ENCODE measurements at places on chromosomes 3 and 15.

DNA sequence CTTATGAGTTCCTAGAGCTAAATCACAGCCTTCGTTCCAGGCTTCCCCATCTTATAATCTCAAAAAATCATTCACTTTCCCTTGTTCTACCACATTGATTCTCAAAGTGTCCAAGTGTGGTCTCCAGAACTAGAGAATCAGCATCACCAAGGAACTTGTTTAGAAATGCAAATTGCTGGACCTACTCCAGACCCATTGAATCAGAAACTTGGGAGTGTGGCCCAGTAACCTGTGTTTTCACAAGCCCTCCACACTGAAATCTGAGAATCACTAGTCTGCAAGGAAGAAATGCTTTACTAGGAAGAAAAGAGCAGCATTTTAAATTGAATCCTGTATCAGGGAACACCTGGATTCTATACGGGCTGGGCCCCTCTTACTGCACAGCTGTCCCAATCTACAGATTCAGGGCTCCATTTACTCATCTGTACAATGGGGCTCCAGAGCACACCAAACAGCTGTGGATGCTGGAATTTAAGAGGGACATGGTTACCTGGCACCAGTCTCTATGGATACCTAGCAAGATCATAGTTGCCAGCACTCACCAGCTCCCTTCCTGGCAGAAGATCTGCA lies 3.9 kb downstream of the MEGF11 start:
- DNase-seq, result no peak

- DNase-seq, result no peak
These were observed 14.3 kb downstream of the CA12 start for GRCh38 chr15:63367390-63367789.

DNA sequence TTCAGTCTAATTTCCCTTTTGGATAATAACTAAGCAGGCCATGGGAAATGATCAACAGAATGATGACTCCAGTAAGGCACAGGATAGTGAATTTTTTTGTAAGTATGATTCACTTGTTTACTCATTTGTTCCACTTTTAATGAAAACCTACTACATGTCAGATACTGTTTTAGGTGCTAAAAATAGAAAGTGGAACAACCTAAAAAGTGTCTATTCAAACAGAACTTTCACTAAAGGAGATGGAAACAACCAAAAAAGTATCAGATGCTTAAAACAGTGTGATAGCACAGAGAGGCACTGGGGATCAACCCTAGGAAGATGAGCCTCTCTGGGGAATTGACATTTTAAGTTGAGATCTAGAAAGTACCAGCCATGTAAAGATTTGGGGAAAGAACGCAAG lies 11.1 kb downstream of the RYK start:
- DNase-seq, result no peak

DNA sequence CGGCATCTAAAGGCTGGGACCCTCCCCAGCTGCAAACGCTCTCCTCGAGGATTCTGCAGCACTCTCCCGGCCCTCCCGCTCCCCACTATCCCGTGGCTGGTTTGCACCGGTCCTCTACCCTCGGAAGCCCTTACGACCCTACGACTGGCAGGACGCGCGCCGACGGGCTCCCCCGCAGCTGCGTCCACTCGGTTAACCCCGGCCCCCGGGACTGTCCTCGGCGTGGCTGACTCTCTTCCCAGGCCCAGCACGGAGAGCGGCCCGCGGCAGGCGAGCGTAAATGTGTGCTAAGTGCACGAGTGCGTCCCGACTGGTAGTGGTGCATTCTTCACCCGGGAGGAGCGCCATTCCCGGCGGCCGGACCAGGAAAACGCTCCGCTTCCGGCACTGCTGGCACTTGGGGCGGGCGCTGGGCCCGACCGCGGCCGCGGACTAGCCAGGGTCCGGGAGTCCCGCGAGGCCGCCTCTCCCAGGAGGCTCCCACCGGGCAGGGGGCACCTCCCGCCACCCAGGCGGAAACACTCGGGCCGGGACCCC lies 508 bp downstream of the GORASP1 start:
- DNase-seq, result no peak

DNA sequence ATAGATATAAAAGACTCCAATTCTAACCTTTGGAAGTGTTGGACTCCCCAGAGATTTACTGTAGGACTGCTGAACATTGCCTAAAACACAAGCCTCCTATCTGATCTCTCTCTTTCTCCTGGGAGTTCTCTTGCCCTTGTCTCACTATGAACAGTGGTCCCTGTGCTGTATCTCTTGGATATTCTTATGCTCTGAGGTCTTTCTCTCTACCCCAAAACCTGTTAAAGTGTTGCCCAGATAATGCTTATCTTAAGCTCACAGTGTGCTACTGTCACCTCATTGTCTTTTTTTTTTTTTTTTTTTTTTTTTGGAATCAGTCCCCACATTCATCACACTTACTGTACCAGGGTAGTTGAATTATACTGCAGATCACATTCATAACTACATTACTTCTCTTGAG lies 131.0 kb upstream of the CBLB start:
- no peak for DNase-seq

GRCh38 chr15:75195766-75196241 lies 5.9 kb upstream of the C15orf39 start:
- DNase-seq, result no peak

- no peak for DNase-seq
These were observed 1.9 kb upstream of the CCNDBP1 start for GRCh38 chr15:43183270-43183669.

DNA sequence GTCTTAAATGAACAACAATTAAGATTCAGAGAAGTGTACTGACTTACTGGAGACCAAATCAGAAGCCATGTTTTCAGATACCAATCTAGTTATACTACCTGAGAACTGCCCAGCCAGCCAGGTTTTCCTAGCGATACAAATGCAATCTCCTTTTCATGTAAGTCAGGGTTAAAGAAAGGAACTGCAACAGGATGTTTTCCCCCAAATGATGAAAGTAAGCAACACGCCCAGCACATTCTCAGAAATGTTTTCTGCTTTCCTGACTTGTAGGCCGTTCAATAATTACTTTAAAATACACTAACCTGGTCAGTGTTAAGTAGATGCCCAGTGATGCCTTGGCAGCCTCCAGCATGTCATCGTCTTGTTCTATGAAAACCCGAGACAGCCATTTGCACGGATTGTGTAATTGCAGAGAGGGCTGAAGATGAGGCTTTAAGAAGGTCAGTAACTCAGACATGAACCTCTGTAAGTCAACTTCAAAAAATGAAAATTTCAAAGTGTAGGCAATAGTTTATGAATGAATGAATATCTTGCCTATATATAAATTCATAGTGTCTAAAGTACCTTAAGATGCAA lies 30.3 kb downstream of the LINS1 start:
- DNase-seq, result no peak

DNA sequence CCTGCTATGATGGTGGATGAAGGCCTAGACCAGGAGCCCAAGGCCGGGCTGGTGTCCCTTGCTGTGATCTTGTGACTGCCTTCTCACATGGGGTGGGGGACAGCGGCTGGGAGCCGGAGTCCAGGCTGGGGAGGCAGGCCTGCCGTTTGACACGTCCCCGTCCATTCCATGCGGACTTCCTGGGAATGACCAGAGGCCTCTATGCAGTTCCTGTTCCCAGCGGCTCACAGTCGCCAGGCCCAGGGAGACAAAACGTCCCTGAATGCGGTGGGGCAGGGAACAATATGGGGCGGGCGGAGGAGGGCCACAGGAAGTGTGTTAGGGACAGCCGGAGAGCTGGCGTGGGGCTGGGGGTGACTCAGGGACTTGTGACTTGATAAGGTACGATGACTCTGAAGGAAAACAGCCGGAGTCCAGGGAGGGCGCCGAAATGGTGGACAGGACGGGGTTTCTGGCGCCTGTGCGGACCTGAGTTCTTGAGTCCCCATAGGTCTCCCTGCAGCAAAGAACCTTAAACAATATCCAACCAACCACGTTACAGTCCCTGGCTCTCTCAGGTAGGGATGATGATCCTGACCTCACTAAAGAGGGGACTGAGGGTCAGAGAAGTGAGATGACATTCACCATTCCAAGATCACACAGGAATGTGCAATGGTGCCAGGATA lies 40.5 kb upstream of the SMAD6 start:
- DNase-seq, result no peak

- DNase-seq, result no peak
These were observed 45.8 kb upstream of the SEC13 start for GRCh38 chr3:10366651-10367101.

DNA sequence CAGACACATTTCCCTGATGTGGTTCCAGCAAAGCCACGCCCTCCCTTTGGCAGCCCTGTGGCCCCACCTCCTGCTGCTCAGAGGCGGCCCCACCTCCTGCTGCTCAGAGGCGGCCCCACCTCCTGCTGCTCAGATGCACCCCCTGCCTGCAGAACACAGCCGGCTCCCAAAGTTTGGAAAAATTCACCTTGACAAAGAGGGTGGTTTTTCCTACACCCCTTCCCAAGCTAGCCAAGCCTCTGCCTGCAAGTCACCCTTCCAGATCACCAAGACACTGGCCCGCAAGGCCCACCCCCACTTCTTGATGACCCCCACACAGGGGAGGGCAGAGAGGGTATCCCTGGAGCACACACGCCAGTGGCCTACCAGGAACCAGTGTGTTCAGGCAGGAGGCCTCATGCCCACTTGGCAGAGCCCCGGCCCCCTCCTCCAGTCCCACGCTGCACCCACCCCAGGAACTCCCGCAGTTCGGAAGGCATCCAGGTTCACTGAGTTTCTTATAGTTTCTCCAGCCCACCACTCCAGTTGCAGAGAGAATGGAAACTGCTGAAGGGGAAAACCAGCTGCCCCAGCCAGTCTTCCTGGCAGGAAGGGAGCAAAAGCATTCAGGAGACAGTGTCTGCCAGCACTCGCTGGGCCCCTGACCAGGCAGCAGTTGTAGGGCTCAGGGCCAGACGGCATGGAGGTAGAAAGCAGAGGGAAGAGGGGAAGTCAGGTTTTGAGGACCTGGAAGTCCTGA lies 2.3 kb upstream of the HAPLN3 start:
- DNase-seq, result peak; percentile 67

- no peak for DNase-seq
These were observed 7.5 kb upstream of the PHLDB2 start for GRCh38 chr3:111851511-111851954.

GRCh38 chr3:147616998-147617619 lies 207.9 kb downstream of the ZIC1 start:
- no peak for DNase-seq

GRCh38 chr15:49135911-49136310 lies 19.5 kb downstream of the COPS2 start:
- DNase-seq, result no peak

- no peak for DNase-seq
These were observed 838.0 kb upstream of the NR2F2 start for GRCh38 chr15:95492388-95493070.

DNA sequence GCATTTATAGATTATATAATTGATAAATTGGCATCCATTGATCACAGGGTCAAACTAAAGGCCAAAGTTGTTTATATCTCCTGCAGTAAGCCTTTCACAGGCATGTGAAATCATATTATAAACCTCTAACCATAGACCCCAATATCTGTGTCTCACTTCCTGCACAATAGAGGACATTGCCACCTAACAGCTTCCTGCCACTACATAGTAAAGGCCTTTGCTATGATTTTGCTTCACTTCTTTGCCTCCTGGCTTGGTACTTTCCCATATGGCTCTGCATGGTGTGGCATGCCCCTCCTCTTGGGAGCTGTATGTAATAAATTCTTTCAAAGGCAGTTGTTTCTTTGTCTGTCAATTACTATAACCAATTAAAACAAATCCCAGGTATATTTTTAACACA lies 20.4 kb downstream of the ZNF662 start:
- no peak for DNase-seq

DNA sequence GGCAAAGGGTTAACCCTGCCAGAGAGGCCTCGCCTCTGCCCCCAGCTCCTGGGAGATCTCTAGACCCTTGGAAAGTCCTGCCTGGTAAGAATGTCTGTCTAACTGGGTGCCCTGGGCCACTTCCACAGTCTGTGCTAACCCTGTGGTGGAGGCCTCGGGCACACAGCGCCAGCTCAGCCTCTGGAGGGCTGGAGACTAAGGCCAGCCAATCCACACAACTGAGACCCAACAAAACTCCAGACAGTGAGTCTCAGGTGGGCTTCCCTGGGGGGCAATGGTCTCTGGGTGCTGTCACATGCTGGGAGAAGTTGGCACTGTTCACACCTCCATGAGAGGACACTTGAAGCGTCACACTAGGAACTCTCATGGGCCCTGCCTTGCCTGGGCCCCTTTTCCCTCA lies 19.5 kb downstream of the ZXDC start:
- DNase-seq, result no peak

DNA sequence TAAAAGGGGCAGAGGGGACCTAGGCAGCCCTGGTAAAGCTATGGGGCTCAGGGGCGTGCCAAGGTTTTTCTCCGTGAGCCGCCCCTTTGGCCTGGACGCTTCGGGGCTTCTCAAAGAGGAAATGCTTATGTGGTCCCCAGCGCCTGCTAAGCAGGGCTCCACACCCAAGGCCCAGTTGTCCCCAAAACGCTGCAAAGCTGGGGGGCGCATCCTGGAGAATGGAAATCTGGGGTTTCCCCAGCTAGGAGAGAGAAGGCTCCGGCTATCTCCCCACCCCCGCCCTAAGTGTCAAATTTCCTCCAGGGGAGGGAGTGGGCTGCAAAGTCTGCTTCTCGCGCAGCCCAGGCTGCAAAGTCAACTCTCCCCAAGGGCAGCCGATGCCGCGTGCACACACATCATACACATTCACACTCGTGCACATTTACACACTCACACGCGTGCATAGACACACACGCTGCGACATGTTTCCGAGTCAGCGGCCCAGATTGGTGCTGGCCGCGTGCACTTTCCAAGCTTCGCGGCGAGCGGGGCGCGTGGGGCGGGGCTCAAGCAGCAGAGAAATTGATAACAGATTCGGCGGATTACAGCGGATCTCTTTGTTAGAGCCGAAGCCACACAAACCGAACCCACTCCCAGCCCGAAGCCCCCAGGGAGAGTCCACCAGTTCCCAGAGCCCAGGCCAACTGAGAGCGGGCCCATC lies 4.5 kb downstream of the WNT5A start:
- no peak for DNase-seq

GRCh38 chr3:23944007-23944783 lies 891 bp upstream of the NR1D2 start:
- DNase-seq, result no peak

DNA sequence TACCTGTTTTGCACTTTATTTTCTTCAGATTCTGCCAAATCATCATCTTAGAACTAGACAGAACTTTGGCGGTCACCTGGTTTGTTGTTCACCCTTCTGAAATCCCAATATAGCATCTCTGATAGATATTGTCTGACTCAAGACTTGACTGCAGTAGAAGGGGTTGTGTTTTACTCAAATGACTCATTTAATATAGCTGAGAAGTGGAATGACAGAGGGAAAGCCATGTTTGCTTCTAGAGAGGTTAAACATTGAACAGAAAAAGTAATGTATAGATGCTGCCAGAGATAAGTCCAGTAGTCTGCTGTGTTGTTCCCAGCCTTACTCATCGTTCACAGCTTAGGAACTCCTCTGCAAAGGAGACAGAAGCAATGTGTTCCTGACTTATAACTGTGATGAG lies 402.0 kb downstream of the AGBL1 start:
- no peak for DNase-seq

- DNase-seq, result no peak
These were observed 56.2 kb downstream of the GREM1 start for GRCh38 chr15:32774022-32774421.

GRCh38 chr3:145721273-145721805 lies 439.6 kb downstream of the PLOD2 start:
- DNase-seq, result no peak

All from effector memory CD4-positive, alpha-beta T cell (primary cell).